ENCODE measurements at places on chromosomes 13 and 19. TPM values are rescaled to one million over a fixed set of nuclear protein-coding genes. Genes with fewer than 3 reads are reported as not detected.
A peak's percentile ranks its signal among the peaks of the same experiment; 100 is the strongest.

DNA sequence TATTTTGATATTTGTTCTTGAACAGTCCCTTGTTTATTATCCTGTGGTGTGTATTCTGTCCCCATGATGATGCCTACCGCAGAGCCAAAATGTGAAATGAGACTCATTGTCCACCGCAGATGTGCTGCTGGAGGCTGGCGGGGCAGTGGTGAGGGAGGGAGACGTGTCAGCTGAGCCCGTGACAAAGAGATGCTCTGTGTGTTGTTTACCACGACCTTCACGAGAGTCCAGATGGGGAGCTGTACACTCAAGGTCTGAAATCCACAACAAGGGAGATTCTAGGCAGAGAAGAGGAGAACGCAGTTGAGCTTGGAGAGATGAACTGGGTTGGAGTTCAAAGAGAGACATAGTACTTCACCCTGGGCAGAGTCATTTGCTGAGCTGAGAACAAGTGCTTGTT is 20.8 kb upstream of the AMER2 start:
- H3K36me3 ChIP-seq, result no peaks in the 10 kb centered on the region
- no peak overlapping the region for H3K4me3 ChIP-seq
- H3K27me3 ChIP-seq, result peaks cover 16% of the 10 kb centered on the region

GRCh38 chr19:54158812-54159351 is 639 bp downstream of the LENG1 start:
- peak; percentile 49 for DNase-seq
- peaks cover 44% of the 10 kb centered on the region for H3K36me3 ChIP-seq
- no peaks in the 10 kb centered on the region for H3K27me3 ChIP-seq

ZNF878 gene
- total RNA-seq, result 1.2 TPM

DNA sequence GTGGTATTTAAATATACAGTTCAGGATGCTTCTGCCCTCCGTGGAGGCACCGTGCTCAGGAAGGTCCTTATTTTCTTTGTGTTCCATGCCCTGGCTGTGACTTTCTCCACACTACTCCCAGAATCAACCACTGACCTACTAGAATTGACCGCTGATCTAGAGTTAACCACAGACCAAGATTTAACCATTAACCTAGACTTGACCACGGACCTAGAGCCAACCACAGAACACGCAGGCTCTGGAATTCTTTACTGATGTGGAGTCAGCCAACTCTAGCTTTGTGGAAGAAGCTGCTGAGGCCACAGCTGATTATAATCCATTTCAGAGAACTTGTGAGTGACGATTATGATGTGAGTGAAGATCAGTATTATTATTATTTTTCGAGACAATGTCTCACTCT is 18.0 kb downstream of the GTF2F2 start:
- peaks cover 38% of the 10 kb centered on the region for H3K36me3 ChIP-seq
- no peak overlapping the region for H3K4me3 ChIP-seq
- H3K27ac ChIP-seq, result no peak overlapping the region
- H3K4me1 ChIP-seq, result no peaks in the 10 kb centered on the region

DNA sequence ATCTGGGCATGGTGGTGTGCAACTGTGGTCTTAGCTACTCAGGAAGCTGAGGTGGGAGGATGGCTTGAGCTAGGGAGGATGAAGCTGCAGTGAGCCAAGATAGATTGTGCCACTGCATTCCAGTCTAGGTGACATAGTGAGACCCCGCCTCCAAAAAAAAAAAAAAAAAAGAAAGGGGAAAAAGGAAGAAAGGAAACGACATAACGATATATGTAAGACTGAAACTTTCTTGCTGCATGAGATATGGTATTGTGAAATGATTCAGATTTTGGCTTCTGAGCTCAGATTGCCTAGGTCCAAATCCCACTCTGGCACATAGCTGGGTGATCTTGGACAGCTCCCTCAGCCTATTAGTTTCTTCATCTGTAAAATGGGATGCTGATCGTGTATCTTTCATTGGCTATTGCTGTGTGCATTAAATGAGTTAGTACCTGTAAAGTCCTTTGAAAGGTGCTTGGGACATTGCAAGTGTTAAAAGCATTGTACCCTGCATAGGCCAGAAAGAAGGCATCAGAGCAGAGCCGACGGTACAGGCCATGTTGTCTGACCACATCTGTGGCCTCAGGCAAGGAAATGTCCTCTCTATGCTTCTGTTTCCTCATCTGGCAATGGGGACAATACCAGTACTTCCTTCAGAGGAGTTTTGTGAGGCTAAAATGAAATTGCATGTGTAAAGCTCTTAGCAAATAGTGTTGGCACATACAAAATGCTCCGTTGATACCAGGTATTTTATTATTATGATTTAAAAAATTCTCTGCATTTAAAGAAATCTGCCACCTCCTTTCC is 32.6 kb upstream of the SLC46A3 start:
- H3K27ac ChIP-seq, result no peak overlapping the region
- no peaks in the 10 kb centered on the region for H3K36me3 ChIP-seq
- H3K4me1 ChIP-seq, result no peaks in the 10 kb centered on the region
- H3K27me3 ChIP-seq, result no peaks in the 10 kb centered on the region

GRCh38 chr13:106246666-106247188 is 288.7 kb downstream of the EFNB2 start:
- no peak overlapping the region for H3K4me3 ChIP-seq
- H3K27me3 ChIP-seq, result no peaks in the 10 kb centered on the region
- no peaks in the 10 kb centered on the region for H3K4me1 ChIP-seq
- H3K36me3 ChIP-seq, result no peaks in the 10 kb centered on the region
- H3K27ac ChIP-seq, result no peak overlapping the region

- H3K4me1 ChIP-seq, result no peaks in the 10 kb centered on the region
- no peak overlapping the region for H3K4me3 ChIP-seq
- peaks cover 2% of the 10 kb centered on the region for H3K27me3 ChIP-seq
- H3K27ac ChIP-seq, result no peak overlapping the region
Measured at GRCh38 chr19:5480427-5480836, 25.2 kb downstream of the ZNRF4 start.

- no peak for DNase-seq
- no peaks in the 10 kb centered on the region for H3K27me3 ChIP-seq
- peaks cover 6% of the 10 kb centered on the region for H3K4me1 ChIP-seq
- H3K36me3 ChIP-seq, result no peaks in the 10 kb centered on the region
- H3K27ac ChIP-seq, result no peak overlapping the region
- no peak overlapping the region for H3K4me3 ChIP-seq
Measured at GRCh38 chr13:28553971-28554370, 59.0 kb upstream of the FLT1 start.

PCDH9 gene
- total RNA-seq, result 4.1 TPM

GRCh38 chr13:108895220-108895704 is 265.9 kb downstream of the MYO16 start:
- no peak overlapping the region for H3K27ac ChIP-seq
- no peak overlapping the region for H3K4me3 ChIP-seq
- H3K36me3 ChIP-seq, result 0 out of 3 replicates have a peak, but pooled peaks cover 3% of the 10 kb centered on the region
- peak; percentile 48 for DNase-seq
- no peaks in the 10 kb centered on the region for H3K4me1 ChIP-seq

DNA sequence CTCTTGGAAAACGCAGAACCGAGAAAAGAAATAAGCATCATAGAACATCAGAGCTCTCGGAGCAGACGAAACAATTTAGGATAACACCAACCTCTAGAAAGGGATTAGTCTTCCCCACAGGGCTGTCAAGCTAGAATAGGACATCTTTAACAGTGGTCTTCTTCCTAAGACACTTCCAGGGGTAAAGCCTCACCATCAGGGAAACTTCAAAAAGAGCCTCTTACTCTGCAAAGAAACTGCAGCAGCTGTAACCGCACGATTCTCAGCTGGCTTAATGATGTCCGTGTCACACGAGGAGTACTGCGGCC is 642 bp downstream of the ZNF571 start:
- no peaks in the 10 kb centered on the region for H3K36me3 ChIP-seq
- H3K4me3 ChIP-seq, result peak overlapping the region; percentile 59
- DNase-seq, result no peak
- H3K4me1 ChIP-seq, result no peaks in the 10 kb centered on the region
- H3K27me3 ChIP-seq, result no peaks in the 10 kb centered on the region

DNA sequence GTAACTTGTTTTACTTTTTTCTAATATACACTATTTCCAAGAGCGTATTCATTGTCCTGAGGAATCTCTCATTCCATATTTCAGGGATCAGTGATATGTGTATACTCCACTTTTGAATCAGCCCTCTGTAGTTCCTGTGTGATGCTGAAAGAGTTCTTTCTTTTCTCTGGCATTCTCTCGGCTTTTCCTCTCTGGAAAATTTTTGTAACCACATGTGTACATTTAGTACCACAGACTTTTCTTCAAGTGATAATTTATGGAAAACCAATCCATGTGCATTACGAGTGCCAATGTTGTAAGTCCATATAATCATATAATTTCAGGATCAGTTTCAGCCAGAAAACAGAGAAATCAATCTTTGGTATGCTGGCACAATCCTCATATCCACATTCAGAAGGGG is 102.2 kb upstream of the MBNL2 start:
- H3K27ac ChIP-seq, result no peak overlapping the region
- no peaks in the 10 kb centered on the region for H3K4me1 ChIP-seq
- no peaks in the 10 kb centered on the region for H3K27me3 ChIP-seq
- H3K36me3 ChIP-seq, result no peaks in the 10 kb centered on the region

- peaks cover 33% of the 10 kb centered on the region for H3K36me3 ChIP-seq
- H3K4me3 ChIP-seq, result peak overlapping the region; percentile 98
- peak; percentile 73 for DNase-seq
- peak overlapping the region; percentile 93 for H3K27ac ChIP-seq
Measured at GRCh38 chr19:41352609-41353465, 885 bp downstream of the TGFB1 start.

PVR gene
- total RNA-seq, result 13.3 TPM
